ENCODE measurements at places on chromosomes 12 and 14. TPM values are rescaled to one million over a fixed set of nuclear protein-coding genes. Genes with fewer than 3 reads are reported as not detected.

The PRH1 gene
- total RNA-seq = 33.3 TPM

DNA sequence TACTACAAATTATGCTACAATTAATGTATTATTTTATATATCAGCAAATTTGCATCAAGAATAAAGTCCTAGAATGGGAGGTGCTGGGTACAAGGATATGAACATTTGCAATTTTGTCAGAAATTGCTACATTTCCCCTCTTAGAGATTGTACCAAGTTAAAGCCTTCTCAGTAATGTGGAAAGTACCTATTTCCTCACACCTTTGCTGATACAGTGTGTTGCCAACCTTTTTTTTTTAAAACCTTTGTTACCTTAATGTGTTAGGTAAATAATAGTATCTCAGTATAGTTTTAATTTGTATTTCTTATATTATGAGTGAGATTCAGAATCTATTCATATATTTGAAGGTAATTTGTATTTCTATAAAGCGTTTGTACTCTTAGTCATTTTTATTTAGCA, 95.4 kb upstream of the HIF1A start:
- no peaks in the 10 kb centered on the region for H3K36me3 ChIP-seq
- H3K27ac ChIP-seq = no peak overlapping the region
- no peaks in the 10 kb centered on the region for H3K27me3 ChIP-seq
- H3K4me3 ChIP-seq = no peak overlapping the region
- peaks cover 5% of the 10 kb centered on the region for H3K4me1 ChIP-seq
- no peak for DNase-seq

The ADAM21 gene
- total RNA-seq = not detected

GRCh38 chr12:3980504-3981272, 107.5 kb upstream of the PARP11 start:
- no peaks in the 10 kb centered on the region for H3K4me1 ChIP-seq
- H3K27me3 ChIP-seq = no peaks in the 10 kb centered on the region
- no peak overlapping the region for H3K27ac ChIP-seq
- H3K36me3 ChIP-seq = peaks cover 9% of the 10 kb centered on the region

GRCh38 chr14:44029933-44030332, 477.1 kb downstream of the FSCB start:
- H3K4me3 ChIP-seq = no peak overlapping the region
- no peaks in the 10 kb centered on the region for H3K36me3 ChIP-seq
- H3K27me3 ChIP-seq = no peaks in the 10 kb centered on the region
- H3K27ac ChIP-seq = no peak overlapping the region

GRCh38 chr12:9372202-9372601, 164.0 kb upstream of the PZP start:
- no peak overlapping the region for H3K4me3 ChIP-seq
- H3K27ac ChIP-seq = no peak overlapping the region
- no peaks in the 10 kb centered on the region for H3K4me1 ChIP-seq
- H3K36me3 ChIP-seq = no peaks in the 10 kb centered on the region
- H3K27me3 ChIP-seq = no peaks in the 10 kb centered on the region

GRCh38 chr12:34244608-34245007, 222.3 kb downstream of the ALG10 start:
- no peaks in the 10 kb centered on the region for H3K4me1 ChIP-seq
- DNase-seq = no peak
- no peaks in the 10 kb centered on the region for H3K36me3 ChIP-seq
- H3K27me3 ChIP-seq = peaks cover 4% of the 10 kb centered on the region
- H3K4me3 ChIP-seq = no peak overlapping the region
- no peak overlapping the region for H3K27ac ChIP-seq

- no peaks in the 10 kb centered on the region for H3K4me1 ChIP-seq
- H3K4me3 ChIP-seq = no peak overlapping the region
- no peaks in the 10 kb centered on the region for H3K27me3 ChIP-seq
- no peaks in the 10 kb centered on the region for H3K36me3 ChIP-seq
Observed at GRCh38 chr12:46065412-46066166, 75.2 kb upstream of the SCAF11 start.

DNA sequence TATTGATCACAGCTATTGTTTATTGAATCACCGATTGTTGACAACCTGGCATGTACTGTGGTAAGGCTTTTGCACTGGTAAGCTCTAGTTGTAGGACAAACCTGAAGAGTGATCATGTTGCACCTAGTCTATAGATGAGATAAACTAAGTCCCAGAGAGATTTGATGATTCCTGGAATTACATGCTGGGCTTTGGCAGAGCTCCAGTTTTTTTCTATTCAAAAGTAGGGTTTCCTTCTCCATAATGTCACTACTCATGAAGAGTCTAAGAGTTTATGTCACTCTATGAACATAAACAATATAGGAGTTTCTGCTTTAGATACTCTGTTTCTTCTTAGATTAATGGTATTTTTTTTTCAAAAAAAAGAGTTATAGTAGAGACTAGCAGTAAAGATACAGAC, 72.0 kb downstream of the BMP4 start:
- H3K27me3 ChIP-seq = no peaks in the 10 kb centered on the region
- no peaks in the 10 kb centered on the region for H3K36me3 ChIP-seq

The FOXG1 gene
- not detected for total RNA-seq

The PRKD1 gene
- 0.54 TPM for total RNA-seq

- H3K4me3 ChIP-seq = no peak overlapping the region
- no peak overlapping the region for H3K27ac ChIP-seq
Observed at GRCh38 chr12:22190969-22191368, 143.5 kb downstream of the ST8SIA1 start.

DNA sequence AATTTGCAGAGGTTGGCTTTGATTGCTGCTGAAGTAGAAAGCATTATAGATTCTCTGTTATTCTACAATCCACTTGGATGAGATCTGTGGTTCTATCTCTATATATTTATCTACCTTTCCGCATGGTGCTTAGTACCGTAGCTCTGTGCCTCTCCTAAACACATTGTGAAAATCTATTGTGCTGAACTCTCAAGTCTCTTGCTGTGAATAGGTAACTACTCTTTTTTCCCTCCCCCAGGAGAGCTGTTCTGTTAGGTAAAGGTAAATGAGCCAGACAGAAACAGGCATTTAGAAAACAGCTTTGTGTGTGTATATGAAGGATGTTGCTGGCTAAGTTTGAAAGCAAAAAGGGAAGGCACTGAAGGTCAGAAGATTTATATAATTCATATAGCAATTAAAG, 112.6 kb downstream of the BRMS1L start:
- H3K36me3 ChIP-seq = no peaks in the 10 kb centered on the region
- H3K4me3 ChIP-seq = no peak overlapping the region
- H3K4me1 ChIP-seq = no peaks in the 10 kb centered on the region
- no peak for DNase-seq
- no peaks in the 10 kb centered on the region for H3K27me3 ChIP-seq

DNA sequence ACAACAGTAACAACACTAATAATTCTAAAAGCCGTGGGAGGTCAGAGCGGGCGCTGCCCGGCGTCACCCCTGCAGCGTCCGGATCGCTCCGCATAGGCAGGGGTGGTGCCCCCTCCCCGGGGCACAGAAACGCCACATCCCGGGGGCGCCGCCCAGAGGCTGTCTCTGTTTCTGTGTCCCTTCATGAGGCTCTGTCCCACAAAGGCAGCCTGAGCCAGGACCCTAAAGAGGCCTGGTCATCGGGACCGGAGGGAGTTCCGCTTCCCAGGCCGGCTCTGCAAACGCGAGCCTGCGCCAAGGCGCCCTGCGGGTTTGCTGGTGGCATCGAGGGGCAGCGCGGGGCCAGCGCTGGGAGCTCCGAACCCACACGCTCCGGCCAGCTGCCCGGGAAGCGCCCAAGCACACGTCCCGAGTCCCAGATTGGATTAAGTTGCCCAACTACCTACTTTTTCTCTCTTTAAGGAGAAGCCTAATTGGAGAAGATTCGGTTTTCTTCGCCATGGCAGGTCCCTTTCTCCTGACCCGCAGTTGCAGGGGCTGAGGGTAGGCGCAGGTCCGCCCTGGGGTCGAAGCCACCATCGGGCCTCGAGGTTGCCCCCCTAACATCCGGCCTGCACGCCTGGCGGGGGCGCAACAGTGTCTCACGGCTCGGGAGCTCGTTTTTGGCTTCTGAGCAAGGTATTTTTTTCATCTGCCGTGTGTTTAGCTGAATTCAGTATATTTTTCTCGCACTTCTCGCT, 421.7 kb downstream of the VRK1 start:
- H3K27me3 ChIP-seq = no peaks in the 10 kb centered on the region
- H3K4me1 ChIP-seq = peaks cover under 1% of the 10 kb centered on the region
- no peak overlapping the region for H3K27ac ChIP-seq
- DNase-seq = peak; percentile 47
- H3K36me3 ChIP-seq = no peaks in the 10 kb centered on the region

DNA sequence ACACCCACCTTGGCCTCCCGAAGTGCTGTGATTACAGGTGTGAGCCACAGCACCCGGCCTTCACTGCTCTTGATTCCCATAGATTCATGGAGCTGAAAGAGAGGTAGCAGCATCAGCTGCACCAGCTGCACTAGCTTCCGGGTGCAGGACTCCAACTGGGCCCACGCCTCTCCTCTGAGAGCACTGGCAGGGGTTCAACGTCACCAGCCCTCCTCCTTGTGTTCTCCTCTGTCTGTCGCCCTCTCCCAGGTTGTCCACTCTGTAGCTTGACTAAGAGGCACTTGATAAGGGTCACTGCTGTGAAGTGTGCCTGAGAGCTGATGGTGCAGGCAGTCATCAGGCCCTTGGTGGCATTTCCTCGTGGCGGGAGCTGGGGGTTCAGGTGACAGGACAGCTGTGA, 28.3 kb downstream of the MLXIP start:
- no peak overlapping the region for H3K27ac ChIP-seq
- H3K4me1 ChIP-seq = peaks cover 28% of the 10 kb centered on the region
- no peaks in the 10 kb centered on the region for H3K27me3 ChIP-seq

The C14orf39 gene
- total RNA-seq = 1.4 TPM

- H3K36me3 ChIP-seq = no peaks in the 10 kb centered on the region
- no peaks in the 10 kb centered on the region for H3K27me3 ChIP-seq
- no peak overlapping the region for H3K27ac ChIP-seq
Observed at GRCh38 chr12:67630373-67631088, 18.0 kb upstream of the DYRK2 start.

The PLEKHG7 gene
- total RNA-seq = not detected

GRCh38 chr14:38405851-38406635, 150.2 kb upstream of the CLEC14A start:
- H3K27me3 ChIP-seq = no peaks in the 10 kb centered on the region
- H3K36me3 ChIP-seq = no peaks in the 10 kb centered on the region
- peak; percentile 73 for DNase-seq
- peak overlapping the region; percentile 48 for H3K4me3 ChIP-seq

DNA sequence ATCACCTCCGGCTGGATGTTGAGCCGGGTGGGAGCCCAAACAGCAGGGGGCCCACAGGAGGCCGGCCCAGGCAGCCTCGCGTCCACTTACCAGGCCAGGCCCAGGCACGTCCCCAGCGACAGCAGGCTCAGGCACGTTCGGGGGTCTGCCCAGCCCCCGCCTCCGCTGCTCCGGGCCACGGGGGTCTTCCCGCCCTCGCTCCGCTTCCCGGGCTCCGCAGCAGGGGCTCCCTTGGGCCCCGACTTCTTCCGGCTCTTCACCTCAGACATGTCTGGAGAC, 216 bp downstream of the IKBIP start:
- H3K27me3 ChIP-seq = peaks cover 6% of the 10 kb centered on the region
- H3K36me3 ChIP-seq = no peaks in the 10 kb centered on the region
- peak; percentile 67 for DNase-seq
- H3K27ac ChIP-seq = peak overlapping the region; percentile 87
- peak overlapping the region; percentile 93 for H3K4me3 ChIP-seq

The SRSF5 gene
- 319 TPM for total RNA-seq

The LBHD2 gene
- not detected for total RNA-seq

GRCh38 chr12:122003651-122004611, 17.8 kb upstream of the BCL7A start:
- no peak overlapping the region for H3K4me3 ChIP-seq
- DNase-seq = peak; percentile 34
- peaks cover 12% of the 10 kb centered on the region for H3K27me3 ChIP-seq
- H3K27ac ChIP-seq = peak overlapping the region; percentile 66

The SMCO2 gene
- not detected for total RNA-seq

DNA sequence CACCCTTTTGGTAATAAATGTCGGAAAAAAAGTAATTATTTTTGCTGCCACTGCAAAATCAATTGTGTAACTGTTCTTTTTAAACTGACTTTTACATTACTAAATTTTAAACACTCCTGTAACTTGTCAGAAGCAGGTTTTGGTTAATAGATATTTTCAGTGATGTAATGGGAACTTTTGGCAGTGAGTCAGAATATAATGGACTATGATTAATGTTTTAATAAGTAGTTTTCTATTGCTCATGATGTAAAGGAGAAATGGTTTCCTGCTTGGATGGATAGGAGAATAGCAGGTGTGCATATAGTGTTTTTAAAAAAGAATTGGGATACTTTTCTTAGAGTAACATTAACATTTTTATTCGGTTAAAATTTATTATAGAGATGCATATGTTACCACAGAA, 58.8 kb downstream of the TRMT5 start:
- DNase-seq = no peak
- no peak overlapping the region for H3K4me3 ChIP-seq
- H3K4me1 ChIP-seq = no peaks in the 10 kb centered on the region
- no peaks in the 10 kb centered on the region for H3K27me3 ChIP-seq

The KRT6A gene
- total RNA-seq = not detected

DNA sequence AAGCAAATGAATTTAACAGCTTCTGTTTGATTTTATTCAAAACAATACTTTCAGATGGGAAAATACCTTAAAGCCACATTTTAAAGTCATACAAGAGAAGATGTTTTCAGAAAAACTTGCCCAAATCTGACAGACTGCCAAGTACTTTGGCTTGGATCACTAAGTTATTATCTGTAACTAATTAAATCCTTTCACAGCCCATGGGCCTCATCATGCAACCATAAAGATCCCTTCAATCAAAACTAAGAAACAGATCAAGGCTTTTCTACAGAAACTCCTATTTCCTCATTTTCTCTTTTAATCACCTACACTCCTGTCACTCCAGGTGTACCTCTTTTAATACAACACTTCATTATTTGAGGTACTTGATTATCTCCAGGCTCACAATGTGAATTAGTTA, 28.1 kb downstream of the BLTP3B start:
- no peaks in the 10 kb centered on the region for H3K27me3 ChIP-seq
- H3K4me3 ChIP-seq = no peak overlapping the region
- H3K36me3 ChIP-seq = peaks cover 5% of the 10 kb centered on the region
- no peak for DNase-seq

The CRADD gene
- total RNA-seq = 18.8 TPM

GRCh38 chr12:81819991-81820633, 61.0 kb upstream of the PPFIA2 start:
- no peaks in the 10 kb centered on the region for H3K36me3 ChIP-seq
- no peak for DNase-seq
- no peak overlapping the region for H3K4me3 ChIP-seq
- H3K27me3 ChIP-seq = no peaks in the 10 kb centered on the region
- H3K27ac ChIP-seq = no peak overlapping the region

DNA sequence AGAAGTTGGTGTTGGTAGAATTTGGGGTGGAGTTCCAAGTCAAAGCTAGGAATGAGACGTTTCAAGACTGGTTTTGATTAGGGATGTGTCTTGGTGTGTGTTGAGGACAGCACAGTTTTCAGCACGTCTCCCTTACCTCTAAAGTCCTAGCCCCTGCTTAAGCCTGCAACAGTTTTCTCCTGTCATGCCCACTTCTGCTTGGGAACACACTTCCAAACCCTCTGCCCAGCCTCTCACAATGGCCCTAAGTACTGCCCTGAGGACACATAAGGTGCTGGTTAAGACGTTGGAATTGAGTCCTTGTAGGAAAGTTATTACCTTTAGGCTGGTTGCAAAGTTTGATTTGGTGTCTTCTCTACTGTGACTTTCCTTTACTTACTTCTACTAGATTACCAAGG, 710 bp upstream of the BMAL2 start:
- peak overlapping the region; percentile 81 for H3K4me3 ChIP-seq
- DNase-seq = no peak
- H3K27ac ChIP-seq = no peak overlapping the region
- H3K36me3 ChIP-seq = no peaks in the 10 kb centered on the region
- H3K27me3 ChIP-seq = peaks cover 15% of the 10 kb centered on the region
- H3K4me1 ChIP-seq = peaks cover 3% of the 10 kb centered on the region

GRCh38 chr14:50047274-50047676, 69.1 kb downstream of the VCPKMT start:
- DNase-seq = no peak
- no peak overlapping the region for H3K27ac ChIP-seq
- no peak overlapping the region for H3K4me3 ChIP-seq
- H3K36me3 ChIP-seq = no peaks in the 10 kb centered on the region
- no peaks in the 10 kb centered on the region for H3K4me1 ChIP-seq

Measured in glutamatergic neuron (in vitro differentiated cells).